Neural progenitor cell (in vitro differentiated cells): ENCODE measurements at places on chromosomes 2 and 18. TPM values are rescaled to one million over a fixed set of nuclear protein-coding genes. Genes with fewer than 3 reads are reported as not detected.
A peak's percentile ranks its signal among the peaks of the same experiment; 100 is the strongest.

DNA sequence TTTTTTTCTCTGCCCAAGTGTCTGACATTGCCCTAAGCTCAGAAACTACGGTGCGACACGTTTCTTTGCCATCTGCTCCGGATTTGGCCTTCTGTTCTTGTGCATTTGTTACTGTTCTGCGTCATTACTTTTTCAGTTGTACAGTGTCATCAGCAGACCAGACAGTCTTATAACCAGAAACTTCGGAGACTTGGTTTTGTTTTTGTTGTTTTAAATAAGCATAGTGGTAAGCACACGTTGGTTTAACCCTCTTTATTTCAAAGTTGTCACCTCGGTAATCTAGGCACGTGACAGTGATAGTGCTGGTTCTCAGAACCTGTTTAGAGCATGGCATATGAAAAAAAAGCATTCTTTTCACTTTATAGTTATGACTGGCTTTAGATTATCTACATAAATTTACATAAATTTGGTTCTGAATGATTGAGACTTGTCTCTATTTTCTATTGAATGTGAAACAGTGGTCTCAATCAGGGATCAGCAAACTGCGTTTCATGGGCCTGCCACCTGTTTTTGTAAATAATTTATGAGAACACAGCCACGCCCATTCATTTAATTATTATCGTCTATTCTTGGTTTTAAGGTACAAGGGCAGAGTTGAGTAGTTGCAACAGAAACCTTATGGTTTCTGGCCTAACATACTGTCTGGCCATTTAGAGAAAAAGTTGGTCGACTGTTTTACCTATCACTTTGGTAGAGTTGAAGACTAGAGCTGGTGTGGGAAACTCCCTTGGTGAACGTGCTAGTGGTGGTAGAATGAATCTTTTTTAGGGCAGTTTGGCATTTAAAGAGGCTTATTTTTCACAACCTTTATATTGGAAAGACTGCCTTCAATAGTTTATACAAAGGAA, 106.5 kb downstream of the ZNF532 start:
- no peak overlapping the region for H3K27ac ChIP-seq
- no peak for DNase-seq
- H3K4me3 ChIP-seq = no peak overlapping the region
- no peaks in the 10 kb centered on the region for H3K27me3 ChIP-seq

DNA sequence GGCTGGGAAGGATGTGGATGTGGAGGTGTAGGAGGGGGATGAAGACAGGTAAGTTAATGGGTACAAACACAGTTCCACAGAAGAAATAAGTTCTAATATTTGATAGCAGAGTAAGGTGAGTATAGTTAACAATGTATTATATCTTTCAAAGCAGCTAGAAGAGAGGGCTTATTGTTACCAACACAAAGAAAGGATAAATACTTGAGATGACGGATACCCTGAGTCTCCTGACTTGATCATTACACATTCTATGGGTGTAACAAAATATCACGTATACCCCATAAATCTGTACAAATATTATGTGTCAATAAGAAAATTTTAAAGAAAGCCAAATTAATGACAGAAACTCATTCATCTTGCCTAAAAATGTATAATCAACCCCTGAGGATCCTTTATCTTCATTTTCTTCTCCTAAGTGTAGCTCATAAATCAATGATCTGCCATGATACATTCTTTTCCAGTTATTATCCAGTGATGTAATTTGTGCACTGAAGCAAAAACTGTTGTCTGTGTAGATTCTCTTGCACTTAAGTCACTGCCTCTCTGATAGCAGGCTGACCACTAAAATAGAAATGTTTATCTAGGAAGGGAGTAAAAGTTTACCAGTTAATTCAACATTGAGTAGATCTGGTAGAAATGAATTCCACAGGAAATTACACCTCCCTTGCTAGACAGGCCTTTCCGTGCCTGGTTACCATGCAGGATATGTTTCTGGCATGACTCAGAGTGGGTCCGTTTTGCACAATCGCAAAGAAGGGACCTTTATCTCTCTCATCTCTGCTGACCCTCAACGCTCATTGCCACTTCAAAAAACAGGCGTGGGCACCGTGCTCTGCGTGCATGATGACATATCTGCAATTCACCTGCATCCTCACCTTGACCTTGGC, 249.7 kb upstream of the NCKAP5 start:
- H3K4me3 ChIP-seq = no peak overlapping the region
- H3K4me1 ChIP-seq = no peaks in the 10 kb centered on the region
- no peaks in the 10 kb centered on the region for H3K27me3 ChIP-seq
- DNase-seq = no peak

- no peaks in the 10 kb centered on the region for H3K27me3 ChIP-seq
- no peak overlapping the region for H3K27ac ChIP-seq
- peaks cover 3% of the 10 kb centered on the region for H3K4me1 ChIP-seq
- H3K36me3 ChIP-seq = no peaks in the 10 kb centered on the region
- DNase-seq = peak; percentile 10
Measured at GRCh38 chr18:77191071-77191751, 58.4 kb upstream of the GALR1 start.

GRCh38 chr2:105849431-105850179, 104.9 kb downstream of the NCK2 start:
- DNase-seq = no peak
- H3K4me3 ChIP-seq = no peak overlapping the region
- no peaks in the 10 kb centered on the region for H3K4me1 ChIP-seq
- no peaks in the 10 kb centered on the region for H3K36me3 ChIP-seq
- no peak overlapping the region for H3K27ac ChIP-seq

DNA sequence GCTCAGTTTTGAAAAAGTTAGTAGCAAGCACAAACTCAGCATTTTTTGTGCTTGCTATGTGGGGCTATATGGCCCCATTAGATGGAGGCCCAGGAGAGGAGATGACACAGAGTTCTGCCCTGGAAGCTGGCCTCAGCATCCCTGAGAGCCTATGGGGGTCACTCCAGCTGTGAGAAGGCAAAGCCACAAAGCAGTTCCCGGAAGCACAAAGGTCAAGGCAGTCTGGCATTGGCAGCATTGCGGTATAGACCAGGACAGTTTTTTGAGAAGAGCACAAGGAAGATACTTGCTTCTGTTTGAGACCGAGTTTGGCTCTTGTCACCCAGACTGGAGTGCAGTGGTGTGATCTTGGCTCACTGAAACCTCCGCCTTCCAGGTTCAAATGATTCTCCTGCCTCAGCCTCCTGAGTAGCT, 7.5 kb upstream of the ITPRIPL1 start:
- no peak for DNase-seq
- no peak overlapping the region for H3K27ac ChIP-seq
- H3K4me1 ChIP-seq = peaks cover 17% of the 10 kb centered on the region
- no peaks in the 10 kb centered on the region for H3K36me3 ChIP-seq
- no peak overlapping the region for H3K4me3 ChIP-seq

Gene LRP1B
- total RNA-seq = 0.09 TPM in 1 of 2 replicates, not detected in the other
